ENCODE measurements at places on chromosomes 7 and 10.
A peak's percentile ranks its signal among the peaks of the same experiment; 100 is the strongest.

DNA sequence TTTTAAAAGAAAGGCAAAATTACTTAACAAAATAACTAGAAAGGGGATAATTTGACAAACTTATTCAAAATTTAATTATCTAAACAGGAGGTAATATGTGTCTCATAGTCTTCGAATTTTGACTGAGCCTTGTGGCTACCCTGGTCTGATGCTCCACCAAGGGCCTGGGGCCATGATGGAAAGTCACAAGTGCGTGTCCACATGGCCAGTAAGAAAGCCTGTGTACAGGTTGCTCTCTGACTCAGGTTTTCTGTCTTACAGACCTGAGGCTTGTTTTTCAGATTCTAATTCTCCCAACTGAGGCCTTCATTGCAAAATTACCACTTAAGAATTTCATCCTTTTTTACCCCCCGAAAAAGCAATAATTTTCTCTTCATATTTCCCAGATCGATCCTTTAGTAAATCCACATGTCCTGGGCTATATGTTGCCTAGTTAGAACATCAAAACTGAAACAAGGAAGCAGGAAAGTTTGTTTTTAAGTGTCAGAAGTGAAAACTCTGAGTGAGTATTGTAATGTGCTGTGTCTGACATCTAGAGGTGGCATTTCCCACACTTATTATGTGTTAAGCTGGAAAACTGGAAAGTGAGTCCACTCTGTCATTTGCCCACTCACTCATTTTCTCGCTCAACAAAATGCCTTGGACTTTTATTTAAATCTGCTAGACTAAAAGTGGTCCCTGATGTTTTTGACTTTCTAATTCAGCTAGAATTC is 10.0 kb downstream of the CYP3A43 start:
- no peak for DNase-seq

DNA sequence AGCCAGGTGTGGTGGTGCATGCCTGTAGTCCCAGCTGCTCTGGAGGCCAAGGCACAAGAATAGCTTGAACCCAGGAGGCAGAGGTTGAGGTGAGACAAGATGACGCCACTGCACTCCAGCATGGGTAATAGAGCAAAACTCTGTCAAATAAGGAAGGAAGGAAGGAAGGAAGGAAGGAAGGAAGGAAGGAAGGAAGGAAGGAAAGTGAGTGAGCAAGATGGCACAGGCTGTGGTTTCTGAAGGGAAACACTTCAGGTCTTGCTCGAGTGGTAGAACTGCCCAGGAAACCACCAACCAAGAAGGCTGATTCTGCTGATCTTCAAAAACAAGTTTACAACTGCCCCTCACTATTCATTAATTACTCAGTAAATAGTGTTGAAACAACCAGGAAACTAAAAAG is 45.2 kb downstream of the EZH2 start:
- no peak for DNase-seq

DNA sequence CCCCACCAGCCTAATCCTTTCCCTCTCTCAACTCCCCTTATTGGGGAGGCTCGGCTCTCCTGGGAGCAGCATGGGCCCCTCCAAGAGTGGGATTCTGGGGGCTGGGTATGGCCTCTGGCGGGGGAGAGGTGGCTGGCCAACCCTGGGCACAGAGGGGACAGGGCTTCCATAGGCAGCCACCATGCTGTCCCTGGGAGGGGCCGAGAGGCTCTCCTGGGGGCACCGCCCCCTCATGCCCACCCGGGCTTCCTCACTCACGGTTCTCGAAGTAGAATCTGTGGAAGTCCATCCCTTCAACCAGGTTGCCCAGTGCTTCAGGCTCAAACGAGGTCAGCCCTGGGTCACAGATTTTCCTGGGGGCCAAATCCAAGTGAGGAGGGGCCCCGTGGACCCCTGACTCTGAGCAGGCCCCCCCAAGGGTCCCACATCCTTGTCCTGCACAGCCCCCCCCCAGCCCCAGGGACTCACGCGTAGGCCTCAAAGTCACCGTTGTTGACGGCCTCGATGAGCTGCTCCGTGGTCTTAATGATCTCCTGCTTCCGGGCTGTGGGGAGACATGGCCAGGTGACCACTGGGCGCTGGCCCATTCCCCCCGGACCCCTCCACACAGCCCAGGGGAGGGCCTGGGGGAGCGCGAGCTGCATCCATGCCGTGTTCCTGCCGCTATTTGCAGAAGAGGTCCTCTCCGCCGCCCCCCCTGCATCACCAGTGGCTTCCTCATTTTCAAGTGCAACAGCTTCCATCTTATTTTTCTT is 19.8 kb downstream of the YKT6 start:
- no peak for DNase-seq

DNA sequence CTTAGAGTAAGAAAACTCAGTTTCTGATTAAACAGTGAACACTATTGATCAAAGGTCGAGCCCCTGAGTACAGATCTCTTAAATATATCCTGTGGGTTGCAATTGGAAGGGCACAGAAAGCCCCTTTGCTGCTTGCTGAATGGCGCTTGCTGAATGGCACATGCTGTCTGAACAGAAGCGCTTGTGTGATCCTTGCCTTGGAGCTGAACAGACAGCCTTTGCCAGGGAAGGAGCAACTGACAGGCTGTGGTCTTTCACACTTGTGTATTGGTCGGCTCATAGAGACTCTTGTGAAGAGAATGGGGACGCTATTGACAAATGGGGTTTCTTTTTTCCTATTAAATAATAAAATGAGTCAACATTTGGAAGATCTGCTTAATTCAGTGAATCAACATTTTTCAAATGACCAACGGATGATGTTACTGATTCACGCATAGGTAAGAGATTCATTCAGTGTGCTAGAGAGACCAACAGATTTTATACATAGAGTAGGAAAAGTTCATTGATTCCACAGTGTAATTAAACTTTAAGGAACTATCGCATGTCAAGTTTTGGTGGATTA is 99.4 kb upstream of the TNS3 start:
- DNase-seq = no peak

DNA sequence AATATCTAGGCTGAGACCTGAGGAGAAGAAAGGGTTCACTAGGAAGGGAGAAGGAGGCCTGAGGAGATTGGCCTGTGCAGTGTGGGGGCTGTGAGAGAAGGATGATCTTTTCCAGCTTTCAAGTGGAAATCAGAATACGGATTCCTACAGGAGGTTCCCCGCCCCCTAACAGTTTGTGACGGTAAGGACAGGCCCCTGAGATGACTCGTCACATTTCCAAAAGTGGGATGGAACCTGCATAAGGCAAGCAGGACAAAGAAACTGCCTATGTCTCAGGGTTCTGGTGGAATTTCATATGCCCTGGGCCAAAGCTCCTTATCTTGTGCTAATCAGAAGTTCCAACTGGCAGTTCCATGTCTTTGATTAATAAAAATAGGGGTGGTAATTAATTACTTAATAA is 275.6 kb downstream of the SNX10 start:
- no peak for DNase-seq

- DNase-seq = peak; percentile 62
Measured at GRCh38 chr7:67619175-67619574, 622.5 kb downstream of the TYW1 start.

Data from forelimb muscle (tissue), 1 donor.